ENCODE measurements at places on chromosomes 5 and 9.

DNA sequence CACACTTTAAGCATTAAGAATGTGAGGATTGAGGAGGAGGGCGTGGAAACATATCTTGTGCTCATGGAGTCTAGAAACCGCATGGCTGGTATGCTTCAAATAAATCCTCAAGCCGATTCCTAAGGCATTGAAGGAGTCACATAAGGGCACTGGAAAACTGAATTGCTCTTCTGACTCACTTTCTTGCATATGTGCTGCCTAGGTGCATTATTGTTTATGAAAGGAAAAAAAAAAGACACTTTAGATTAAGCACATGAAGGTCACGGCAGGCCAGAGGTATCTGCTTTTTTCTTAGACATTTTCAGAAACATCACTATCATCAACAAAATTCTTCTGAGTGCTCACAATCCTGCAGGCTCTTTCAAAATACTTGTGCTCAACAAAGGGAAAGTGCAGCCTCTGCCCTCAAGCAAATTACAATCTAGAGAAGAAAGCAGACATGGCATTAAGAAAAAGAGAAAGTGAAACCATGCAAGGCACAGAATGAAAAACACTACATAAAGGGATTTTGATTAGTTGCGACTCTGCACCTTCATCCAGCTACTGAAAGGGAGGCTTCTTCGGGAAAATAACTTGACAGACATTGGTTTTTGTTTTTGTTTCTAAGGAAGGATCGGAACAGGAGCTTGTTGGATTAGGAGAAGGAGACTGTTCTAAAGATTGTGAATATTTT lies 2117.6 kb downstream of the MAT2B start:
- no peak for DNase-seq

DNA sequence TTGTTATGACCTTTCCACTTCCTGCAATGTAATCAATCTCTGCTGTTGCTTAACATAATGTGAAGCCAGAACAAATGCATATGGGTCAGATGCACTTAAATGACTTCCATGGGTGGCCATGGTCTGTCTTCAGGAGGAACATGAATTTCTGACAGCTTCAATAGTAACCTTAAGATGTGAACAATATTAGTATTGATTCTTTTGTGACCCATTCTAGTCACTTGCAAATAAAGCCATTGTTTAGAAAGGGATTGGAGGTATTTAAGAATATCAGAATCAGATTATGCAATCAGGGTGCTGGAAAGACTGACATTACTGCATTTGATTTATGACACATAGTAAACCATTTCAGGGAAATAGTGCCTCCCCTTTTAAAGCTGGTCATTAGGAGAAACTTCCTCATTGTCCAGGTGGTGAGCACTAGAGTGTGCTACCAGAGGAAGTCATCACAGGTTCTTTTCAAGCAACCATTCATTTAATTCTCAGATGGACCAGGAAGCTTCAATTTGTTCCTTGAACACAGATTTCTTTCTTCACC lies 32.1 kb downstream of the GRIN3A start:
- no peak for DNase-seq

GRCh38 chr9:4164356-4164755 lies 135.5 kb downstream of the GLIS3 start:
- DNase-seq, result no peak

DNA sequence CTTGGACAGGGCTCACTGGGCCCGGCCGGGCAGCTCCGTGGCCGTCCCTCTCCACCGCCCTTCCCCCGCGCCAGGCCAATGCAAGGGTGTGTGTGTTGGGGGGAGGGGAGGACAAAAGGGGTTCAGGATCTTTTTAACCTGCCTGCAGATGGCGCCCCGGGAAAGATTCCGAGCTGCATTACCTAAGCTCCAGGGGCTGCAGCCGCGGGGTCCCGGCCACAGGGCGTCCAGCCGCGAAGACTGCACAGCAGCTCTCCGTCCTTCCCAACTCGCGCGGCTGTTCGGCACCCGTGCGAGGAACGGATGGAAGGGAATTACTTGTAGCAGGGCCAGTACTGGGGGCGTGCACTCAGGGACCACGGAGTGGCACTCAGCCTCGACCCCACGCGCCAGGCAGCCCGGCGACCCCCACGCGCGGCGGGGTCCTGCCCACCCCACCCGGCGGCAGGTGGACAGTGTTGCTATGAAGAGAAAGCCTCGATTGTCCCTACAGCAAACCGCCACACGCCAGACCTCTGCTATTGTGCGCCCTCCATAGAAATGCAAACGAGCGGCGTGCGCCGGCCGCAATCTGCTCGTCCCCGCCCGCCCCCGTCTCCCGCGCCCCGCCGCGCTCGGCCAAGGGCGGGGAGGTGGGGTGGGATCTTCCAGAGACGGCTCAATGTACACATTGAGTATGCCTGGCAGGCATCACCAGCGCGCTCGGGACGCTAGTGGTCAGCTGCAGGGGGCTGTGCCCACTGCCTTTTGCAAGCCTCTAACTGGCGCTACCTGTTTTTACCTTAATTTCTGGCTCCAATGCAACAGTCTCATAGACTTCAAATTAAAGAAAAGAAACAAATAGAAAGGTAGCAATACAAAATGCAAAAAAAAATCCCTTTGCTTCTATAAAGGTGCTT lies 796 bp upstream of the GADD45G start:
- DNase-seq, result peak; percentile 61

DNA sequence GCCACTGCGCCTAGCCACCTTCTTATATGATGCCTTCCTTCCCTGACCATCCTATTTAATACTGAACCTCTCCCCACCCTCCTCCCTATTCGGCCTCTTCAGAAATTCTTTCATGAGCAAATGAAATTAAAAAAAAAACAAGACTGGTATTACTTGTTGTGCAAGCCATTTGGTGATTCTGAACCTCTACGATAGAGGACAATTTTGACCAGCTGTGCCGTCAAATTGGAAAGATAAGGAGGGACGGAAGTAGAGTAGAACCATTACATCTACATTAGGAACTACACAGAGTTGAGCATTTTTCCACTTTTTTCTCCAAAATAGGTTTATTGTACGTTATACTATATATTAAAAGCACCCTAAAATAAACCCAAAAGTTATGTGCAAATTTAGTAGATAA lies 2.9 kb downstream of the DHX29 start:
- DNase-seq, result no peak

DNA sequence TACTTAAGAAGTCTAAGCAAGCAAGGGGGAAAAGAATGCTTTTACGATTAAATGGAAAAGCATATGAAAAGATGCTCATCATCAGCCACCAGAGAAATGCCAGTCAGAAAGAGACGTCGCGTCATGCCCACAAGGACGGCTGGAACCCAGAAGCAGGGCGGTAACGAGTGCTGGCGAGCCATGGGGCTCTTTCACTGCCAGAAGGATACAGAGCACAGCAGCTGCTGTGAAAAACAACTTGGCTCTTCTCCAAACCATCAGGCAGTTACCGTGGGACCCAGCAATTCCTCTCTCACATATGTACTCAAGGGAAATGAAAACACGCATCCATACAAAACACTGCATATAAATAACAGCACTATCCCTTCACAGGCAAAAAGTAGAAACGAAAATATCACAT lies 95.5 kb downstream of the CAMSAP1 start:
- no peak for DNase-seq
